HT1080 (cell line): ENCODE measurements at places on chromosomes 11 and 22. TPM values are rescaled to one million over a fixed set of nuclear protein-coding genes. Genes with fewer than 3 reads are reported as not detected.

- DNase-seq = peak; percentile 89
Measured at GRCh38 chr11:32088117-32088941, 2.5 kb upstream of the RCN1 start.

DNA sequence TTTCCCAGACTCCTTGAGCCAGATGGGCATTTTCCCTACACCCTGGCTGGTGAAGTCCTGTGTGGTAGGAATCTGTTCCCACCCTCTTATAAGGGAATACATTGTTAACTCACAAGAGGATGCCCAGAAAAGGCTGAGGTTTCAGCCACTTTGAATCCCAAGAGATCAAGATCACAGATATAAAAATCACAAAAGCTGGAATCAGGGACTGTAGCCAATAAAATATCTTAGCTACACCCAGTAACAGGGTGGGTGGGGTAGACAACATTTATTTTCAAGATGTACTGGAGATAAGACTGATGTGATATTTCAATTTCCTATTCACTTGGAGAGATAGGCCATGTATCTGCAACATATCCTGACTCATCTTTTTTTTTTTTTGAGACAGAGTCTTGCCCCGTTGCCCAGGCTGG, 50.3 kb downstream of the COPB1 start:
- DNase-seq = peak; percentile 31

- DNase-seq = no peak
Measured at GRCh38 chr11:125141178-125141577, 23.4 kb upstream of the PKNOX2 start.

DNA sequence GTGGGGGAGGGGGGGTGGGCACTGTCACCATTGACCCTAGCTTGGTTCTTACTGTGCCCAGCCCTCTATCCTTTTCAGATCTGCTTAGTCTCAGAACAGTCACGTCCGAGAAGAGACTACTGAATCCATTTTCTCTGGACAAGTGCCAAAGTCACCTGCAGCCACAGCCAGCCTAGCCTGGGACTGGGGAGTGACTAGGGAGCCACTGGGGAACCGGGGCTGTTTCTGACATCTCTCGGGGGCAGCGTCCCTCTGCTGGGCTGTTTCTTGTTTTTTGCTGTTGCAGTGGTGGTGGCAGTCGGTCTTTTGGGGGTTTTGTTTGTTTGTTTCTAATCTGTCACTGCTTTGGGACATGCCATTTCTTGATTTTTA, 8.7 kb downstream of the SLC37A2 start:
- no peak for DNase-seq

GRCh38 chr11:112280268-112281126, 19.8 kb upstream of the PLET1 start:
- peak; percentile 78 for DNase-seq

The TEAD1 gene
- 60.5 and 74.3 TPM in 2 replicates for total RNA-seq

The NXPE2 gene
- total RNA-seq = not detected in 2 replicates
